ENCODE measurements at places on chromosomes 11 and 22.

- no peak for DNase-seq
Observed at GRCh38 chr11:79397252-79397651, 43.6 kb downstream of the TENM4 start.

DNA sequence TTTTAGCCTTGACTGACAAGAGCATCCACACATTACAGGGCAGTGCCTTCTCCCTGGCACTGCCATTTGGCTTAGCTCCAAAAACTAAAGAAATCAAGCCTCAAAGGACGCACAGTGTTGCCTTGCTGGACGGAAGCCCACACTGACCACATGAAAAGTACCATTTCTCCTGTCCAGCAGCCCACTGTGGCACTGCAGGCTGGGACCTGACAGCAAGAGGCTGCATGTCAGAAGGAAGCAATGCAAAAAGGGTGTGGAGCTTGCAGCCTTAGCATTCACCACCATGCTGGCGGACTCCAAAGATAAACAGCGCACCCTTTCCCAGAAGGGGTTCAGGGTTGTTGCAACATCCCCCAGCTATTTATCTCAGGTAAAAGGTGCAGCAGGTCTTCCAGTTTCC, 109.3 kb upstream of the BMAL1 start:
- DNase-seq: no peak

- no peak for DNase-seq
Observed at GRCh38 chr22:41177622-41178424, 27.3 kb upstream of the L3MBTL2 start.

DNA sequence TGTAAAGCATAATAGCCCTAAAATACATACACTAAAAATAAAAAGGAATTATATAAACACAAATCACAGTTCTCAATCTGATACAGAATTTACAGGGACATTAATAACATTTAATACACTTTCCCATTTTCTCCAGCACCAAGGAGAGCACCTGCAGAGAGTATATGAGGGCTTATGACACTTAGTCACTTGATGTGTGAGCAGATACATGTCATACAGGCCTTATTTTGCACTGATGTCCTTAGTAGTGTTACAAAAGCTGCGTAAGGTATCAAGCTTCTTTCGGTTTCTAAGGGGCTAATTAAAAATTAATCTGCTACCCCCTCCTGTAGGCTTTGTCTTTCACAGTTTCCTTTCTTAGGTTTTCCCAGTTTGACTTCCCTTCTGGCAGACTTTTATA, 61.3 kb downstream of the TRIM44 start:
- DNase-seq: no peak

GRCh38 chr11:69504576-69505335, 23.3 kb downstream of the LINC01488 start:
- peak; percentile 19 for DNase-seq

- DNase-seq: no peak
Observed at GRCh38 chr11:60059521-60060240, 3.2 kb downstream of the MS4A3 start.

GRCh38 chr11:45523760-45524159, 141.7 kb downstream of the CHST1 start:
- DNase-seq: no peak

DNA sequence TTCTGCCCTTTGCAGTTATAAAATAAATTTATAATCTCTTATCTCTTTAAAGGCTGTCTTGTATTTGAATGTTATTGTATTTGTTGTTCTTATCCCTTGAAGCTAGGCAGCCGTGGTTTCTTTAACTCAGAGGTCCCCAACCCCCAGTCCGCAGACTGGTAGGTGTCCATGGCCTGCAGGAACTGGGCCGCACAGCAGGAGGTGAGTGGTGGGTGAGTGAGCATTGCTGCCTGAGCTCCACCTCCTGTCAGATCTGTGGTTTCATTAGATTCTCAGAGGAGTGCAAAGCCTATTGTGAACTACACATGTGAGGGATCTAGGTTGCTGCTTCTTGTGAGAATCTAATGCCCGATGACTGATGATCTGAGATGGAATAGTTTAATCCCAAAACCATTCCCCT, 380.0 kb upstream of the CCDC90B start:
- DNase-seq: no peak

DNA sequence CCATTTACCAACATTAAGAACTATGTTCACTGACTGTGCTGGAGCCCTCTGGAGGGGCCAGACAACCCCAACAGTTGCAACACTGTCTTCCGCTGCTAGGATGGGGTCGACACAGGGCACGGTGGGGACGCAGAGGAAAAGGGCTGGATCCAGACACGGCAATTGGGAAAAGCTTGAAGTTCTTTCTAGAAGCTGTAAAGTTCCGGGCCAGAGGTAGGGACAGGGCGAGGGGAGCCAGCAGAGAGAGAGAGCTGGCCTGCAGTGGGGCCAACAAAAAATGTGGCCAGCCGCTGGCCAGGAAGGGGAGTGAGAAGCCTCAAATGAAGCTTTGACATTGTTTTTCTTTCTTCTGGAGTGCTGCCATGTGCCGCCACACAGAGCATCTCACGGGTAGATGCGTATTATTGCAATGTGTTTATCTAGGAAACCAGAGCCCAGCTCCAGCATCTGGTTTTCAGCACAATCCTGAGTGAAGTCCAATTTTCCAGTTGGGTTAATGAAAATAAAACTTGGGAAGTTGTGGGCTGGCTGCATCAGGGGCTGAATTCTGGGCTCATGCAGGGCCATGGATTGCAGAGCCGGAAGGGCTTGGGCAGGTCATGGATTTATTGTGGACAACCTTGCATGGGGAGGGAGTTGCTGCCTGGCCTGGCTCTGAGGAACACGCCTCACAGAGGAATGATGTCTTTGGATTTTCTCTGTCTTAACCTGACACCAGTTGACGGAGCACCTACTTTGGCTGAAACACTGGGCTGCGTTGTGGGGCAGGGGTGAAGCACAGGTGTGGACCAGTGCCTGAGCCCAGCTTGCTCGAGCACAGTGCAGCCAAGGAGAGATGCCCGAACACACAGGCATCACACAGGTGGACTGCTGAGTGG, 67.6 kb upstream of the AMPD3 start:
- DNase-seq: peak; percentile 82

DNA sequence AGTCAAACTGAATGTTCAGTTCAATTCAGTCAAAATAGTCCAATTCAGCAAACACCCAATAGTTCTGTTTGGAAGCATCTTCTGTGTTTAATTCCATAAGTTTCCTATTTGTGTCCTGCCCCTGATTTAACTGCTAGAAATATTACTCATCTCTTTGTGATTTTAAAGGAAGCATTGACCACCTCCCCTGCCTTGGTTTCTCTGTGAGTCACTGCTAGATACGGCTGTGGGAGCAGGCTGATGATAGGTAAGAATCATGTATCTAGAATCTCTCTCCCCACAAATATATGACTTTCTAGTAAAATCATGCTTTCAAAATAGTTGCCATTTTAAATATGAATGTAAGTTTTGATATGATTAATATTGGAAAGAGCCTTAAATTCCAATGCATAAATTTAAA, 888.5 kb downstream of the NTM start:
- no peak for DNase-seq

- DNase-seq: peak; percentile 19
Observed at GRCh38 chr22:36443198-36443770, 38.2 kb downstream of the TXN2 start.

DNA sequence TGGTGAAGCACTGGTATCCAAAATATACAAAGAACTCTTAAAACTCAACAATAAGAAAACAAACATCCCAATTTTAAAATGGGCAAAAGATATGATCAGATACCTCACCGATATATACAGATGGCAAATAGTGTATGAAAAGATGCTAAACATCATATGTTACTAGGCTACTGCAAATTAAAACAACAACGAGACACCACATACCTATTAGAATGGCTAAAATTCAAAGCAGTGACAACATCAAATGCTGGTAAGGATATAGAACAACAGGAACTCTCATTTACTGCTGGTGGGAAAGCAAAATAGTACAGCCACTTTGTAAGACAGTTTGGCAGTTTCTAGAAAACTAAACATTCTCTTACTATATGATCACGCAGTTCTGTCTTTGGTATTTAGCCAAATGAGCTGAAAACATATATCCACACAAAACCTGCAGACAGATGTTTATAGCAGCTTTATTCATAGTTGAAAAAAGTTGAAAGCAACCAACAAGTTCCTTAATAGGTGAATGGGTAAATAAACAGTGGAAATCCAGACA, 38.5 kb downstream of the SIK3 start:
- no peak for DNase-seq

GRCh38 chr11:14041565-14041964, 79.0 kb downstream of the SPON1 start:
- no peak for DNase-seq

- no peak for DNase-seq
Observed at GRCh38 chr11:62186195-62186594, 3.8 kb upstream of the SCGB1D1 start.
